Stimulated activated naive CD4-positive, alpha-beta T cell (primary cell): ENCODE measurements at places on chromosomes 3 and 15.

- no peak for DNase-seq
These were observed 161.6 kb downstream of the GAP43 start for GRCh38 chr3:115784739-115785536.

GRCh38 chr15:54722342-54722986 lies 474.3 kb downstream of the RSL24D1 start:
- no peak for DNase-seq

DNA sequence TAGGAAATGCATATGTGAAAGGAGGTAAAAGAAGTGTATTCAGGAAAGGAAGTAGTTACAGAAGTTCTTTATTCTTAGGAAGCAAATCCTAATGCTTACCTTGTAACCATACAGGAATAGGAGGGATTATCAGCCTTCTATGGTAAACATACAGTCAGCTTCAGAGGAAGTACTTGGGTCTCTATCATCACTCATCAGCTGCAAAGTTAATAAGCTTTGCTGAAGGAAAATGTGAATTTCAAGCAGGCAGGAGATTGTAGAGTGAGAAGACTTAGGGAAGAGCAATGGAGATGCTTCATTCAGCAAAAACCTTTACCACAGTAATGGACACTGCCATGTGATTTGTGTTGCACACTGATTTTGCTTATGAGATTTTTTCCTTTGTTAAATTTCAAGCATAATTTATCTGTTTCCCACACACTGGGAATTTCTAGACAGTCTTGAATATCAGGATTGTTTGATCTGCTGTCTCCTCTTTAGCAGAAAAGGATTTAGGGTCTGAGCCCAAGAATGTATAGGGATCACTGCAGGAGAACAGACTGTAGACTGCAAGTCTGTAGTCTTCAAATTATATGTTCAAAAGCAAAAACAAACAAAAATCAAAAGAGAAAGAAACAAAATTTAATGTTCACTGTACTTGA lies 150.8 kb downstream of the ZNF609 start:
- no peak for DNase-seq

DNA sequence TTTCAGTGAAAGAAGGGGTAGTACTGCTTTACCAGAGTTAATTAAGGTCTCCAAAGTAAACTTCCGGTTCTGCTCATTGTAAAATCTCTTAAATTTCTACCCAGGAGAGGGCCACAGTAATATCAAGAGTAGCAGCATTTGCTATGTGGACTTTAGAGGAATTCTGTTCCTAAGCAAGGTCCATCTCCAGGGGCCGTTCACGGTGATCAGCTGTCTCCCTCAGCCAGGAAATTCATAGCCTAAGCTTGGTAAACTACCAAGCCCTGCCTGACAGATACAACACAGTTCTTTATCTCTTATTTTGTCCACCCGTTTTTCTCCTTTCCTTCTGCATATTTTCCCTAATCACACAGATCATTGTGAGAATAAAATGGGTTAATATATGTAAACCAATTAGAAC lies 2.3 kb downstream of the DUT start:
- DNase-seq, result no peak

GRCh38 chr3:5264896-5265770 lies 77.6 kb downstream of the EDEM1 start:
- no peak for DNase-seq

- no peak for DNase-seq
These were observed 110.7 kb downstream of the TJP1 start for GRCh38 chr15:29711531-29711930.

GRCh38 chr15:57158589-57158988 lies 217.7 kb upstream of the CGNL1 start:
- DNase-seq, result no peak

- DNase-seq, result no peak
These were observed 38.8 kb upstream of the MLF1 start for GRCh38 chr3:158532099-158532734.

DNA sequence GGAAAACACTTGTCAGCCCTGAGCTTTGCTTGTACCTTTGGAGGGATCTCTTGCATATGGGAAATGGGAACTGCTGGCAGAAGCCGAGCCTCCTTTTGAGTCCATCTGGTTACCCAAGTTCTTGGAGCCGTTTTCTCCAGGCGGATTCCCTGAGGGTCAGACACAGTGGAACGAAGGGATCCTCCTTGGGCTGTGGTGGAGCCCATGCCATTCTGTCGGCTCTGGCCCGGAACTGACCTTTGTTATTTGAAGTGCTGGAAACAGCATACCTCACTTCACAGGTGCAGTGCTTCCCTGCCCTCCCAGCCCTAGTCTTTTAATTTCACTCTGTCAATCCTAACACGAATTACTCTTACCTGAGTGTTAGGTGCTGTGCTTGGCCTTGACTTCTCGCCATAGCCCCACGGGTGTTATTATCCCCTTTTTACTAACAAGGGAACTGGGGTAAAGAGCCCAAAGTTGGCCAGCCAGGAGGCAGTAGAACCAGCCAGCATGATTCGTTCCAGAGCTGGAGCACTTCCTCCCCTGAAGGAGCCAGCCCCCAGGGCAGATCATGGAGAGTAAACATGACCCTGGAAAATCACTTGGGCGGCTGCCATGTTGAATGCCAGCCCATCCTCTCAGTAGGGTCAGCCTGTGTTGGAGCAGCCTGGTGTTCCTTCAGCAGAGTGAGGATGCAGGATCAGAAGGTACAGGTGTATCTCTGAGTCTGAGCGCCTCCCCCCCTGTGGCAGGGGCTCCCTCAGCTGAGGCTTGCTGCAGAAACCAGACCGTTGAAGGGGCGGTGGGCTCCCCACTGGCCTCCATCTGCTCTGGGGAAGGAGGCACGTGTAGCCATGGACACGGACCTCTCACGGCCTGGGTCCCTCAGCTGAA lies 143.2 kb downstream of the DNAJB8 start:
- no peak for DNase-seq

GRCh38 chr15:72825829-72826228 lies 42.3 kb upstream of the ADPGK start:
- DNase-seq, result no peak

GRCh38 chr3:72088486-72089025 lies 303.6 kb upstream of the PROK2 start:
- DNase-seq, result no peak

- DNase-seq, result peak; percentile 5
These were observed 13.5 kb downstream of the UBAP1L start for GRCh38 chr15:65101411-65101890.

- DNase-seq, result no peak
These were observed 56.1 kb downstream of the SLCO3A1 start for GRCh38 chr15:91909574-91909973.

GRCh38 chr3:64616953-64617352 lies 70.8 kb downstream of the ADAMTS9 start:
- DNase-seq, result no peak

- DNase-seq, result no peak
These were observed 81.4 kb upstream of the CHD2 start for GRCh38 chr15:92818651-92819277.

- no peak for DNase-seq
These were observed 114.5 kb downstream of the ROBO1 start for GRCh38 chr3:79653266-79653830.

DNA sequence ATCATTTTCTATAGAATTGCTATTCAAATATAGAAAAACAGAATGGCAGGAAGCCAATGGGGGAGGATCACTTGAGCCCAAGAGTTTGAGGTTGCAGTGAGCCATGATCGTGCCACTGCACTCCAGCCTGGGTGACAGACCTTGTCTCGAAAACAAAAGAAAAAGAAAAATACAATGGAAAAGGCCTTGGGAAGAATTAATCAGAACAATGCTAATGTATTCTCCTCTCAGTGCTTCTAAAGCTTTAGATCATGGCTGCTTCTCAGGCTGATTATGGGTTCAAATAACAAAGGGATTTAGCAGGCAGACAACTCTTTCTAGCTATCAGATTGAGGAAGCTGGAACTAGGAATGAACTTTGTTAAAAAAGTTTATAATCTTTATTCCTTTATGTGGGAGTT lies 115.8 kb downstream of the PDCD6IP start:
- DNase-seq, result no peak

DNA sequence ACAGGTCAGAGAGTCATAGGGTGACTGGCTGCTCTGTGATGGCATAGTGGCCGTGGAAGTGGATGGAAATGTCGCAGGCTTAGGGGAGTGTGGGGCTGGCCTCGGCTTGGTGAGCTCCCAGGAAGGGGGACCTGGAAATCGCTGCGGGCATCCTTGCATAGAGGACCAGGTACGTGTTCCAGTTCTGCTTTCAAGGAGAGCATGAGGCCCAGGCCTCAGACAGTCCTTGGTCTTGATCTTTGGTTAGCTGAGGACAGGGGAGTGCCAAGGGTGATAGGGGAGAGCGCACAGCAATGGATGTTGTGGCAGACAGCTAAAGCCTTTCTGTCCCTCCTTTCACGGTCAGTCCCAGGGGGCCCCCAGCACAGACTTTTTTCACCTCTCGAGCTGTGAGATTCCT lies 110.5 kb downstream of the SNRPN start:
- no peak for DNase-seq

DNA sequence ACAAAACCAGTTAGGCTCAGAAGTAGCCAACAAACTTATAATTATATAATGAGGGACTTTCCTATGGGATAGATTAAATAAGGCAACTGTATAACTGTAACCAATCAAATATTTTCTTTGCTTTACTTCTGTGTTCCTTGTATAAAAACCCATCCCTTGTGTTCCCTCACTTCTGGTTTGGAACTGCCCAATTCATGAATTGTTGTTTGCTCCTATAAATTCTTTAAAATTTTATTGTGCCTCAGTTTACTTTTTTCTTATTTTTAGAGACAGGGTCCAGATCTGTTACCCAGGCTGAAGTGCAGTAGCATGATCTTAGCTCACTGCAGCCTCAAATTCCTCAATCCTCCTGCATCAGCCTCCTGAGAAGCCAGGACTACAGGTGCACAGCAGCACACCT lies 155.7 kb downstream of the SMAD6 start:
- DNase-seq, result no peak

GRCh38 chr3:65831733-65832425 lies 206.8 kb downstream of the MAGI1 start:
- no peak for DNase-seq

DNA sequence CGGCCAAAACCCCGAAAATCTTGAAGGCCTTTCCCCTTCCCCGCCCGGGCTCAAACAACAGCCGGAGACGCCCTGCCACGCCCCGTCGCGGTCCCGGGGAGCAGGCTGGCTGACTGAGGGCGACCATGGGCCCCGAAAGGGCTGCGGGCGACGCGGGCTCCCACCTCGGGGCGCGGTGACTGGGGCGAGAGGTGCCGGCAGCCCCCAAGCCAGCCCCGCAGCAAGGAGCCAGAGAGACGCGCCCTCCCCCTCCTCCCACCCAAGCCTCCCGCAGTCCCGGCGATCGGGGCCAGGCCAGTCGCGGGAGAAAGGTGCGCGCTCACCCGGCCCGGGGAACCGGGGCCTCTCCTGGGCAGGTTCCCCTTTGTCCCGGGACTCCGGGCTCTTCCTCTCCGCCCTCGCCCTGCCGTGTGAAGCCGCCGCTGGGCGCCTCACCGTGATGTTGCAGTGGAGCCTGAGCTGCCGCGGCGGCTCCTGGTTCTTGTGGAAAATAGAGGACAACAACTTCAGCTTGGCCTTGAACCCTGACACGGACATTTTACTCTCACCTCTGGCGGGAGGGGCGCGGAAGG lies 30.6 kb upstream of the ZSCAN2 start:
- DNase-seq, result peak; percentile 56

- DNase-seq, result no peak
These were observed 15.1 kb upstream of the ARHGAP31 start for GRCh38 chr3:119279101-119279554.

DNA sequence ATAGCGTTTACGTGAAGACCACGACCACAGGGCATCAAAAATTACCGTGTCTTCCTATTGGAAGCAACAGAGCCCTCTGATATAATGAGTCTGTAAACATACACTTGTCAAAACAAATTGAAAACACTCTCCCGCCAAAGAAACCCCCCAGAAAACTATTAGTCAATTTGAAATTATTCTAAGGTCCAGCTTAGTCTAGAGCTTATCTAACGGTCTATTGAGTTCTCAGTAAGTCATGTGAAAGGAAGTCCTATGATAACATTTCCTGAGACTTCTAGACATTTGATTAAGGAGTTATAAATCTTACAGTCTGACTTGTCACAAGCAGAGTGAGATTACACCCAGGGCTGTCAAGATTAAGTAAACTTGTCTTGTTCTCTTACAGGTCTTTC lies 356.3 kb downstream of the FOXP1 start:
- DNase-seq, result no peak

DNA sequence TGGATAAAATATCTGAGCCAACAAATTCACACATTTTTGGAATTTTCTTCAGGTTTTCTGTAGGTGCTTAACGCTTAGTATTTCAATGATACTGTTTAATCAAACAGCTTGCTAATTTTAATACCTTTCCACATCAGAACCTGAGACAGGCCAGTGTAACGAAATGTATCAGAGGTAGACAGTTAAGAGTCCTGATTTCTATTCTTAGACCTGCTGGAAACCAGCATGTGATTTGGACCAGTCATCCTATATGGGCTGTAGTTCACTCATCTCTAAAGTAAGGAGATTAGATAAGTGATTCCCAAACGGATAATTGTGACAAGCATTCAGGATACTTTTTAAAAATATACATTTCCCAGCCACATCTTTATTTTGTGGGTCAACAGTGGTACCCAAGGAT lies 18.4 kb downstream of the ARL6IP5 start:
- DNase-seq, result no peak

DNA sequence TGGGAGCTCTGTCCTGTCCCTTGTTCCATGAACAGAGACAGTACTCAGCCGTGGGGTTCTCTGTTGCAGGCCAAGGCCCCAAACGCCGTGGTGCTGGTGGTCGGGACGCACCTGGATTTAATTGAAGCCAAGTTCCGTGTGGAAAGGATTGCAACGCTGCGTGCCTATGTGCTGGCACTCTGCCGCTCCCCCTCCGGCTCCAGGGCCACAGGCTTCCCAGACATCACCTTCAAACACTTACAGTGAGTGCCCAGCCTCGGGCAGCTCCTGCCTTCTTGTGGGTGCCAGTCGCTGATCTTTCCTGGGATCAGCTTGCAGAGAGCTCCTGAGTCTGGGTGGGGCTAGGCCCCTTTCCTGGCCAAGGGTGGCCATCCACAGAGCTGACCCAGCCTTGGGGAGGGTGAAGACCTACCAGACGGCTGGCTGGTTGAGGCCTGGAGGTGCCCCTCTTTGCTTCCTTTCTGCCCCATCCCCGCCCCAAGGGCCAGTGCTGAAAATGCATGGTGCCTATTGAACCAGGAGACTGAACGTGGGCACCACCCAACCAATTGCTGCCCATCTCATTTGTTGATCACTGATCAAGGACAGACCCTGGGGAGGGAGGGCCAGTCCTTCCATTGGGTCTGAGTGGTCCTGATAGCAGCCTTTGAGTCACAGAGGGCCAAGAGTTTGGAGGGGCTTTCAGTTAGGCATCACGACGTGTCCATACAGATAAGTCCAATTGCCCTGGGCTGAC lies 106.9 kb downstream of the LRRK1 start:
- DNase-seq, result no peak
